ENCODE measurements at places on chromosomes 6 and 20.

GRCh38 chr20:37277253-37277593 lies 12.2 kb upstream of the MANBAL start:
- no peak for DNase-seq

GRCh38 chr6:87606199-87606598 lies 16.3 kb downstream of the ORC3 start:
- no peak for DNase-seq

DNA sequence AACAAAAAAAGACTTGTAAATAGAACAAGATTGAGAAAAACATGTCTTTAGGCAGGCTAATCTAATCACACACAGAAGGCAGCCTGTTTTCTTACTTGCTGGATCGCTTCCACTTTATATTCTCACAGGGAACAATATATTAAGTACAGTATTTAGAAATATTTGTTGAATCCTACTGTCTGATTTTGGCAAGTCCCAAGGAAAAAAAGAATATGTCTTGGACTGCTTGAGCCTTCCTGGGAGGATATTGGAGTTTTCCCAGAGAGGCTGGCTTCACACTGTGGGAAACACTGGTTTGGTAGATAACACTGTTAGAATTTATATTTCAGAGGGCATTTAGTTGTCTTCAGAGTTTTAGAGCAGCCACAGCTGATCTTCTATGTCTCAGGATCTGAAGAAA lies 229.7 kb downstream of the PRL start:
- no peak for DNase-seq

DNA sequence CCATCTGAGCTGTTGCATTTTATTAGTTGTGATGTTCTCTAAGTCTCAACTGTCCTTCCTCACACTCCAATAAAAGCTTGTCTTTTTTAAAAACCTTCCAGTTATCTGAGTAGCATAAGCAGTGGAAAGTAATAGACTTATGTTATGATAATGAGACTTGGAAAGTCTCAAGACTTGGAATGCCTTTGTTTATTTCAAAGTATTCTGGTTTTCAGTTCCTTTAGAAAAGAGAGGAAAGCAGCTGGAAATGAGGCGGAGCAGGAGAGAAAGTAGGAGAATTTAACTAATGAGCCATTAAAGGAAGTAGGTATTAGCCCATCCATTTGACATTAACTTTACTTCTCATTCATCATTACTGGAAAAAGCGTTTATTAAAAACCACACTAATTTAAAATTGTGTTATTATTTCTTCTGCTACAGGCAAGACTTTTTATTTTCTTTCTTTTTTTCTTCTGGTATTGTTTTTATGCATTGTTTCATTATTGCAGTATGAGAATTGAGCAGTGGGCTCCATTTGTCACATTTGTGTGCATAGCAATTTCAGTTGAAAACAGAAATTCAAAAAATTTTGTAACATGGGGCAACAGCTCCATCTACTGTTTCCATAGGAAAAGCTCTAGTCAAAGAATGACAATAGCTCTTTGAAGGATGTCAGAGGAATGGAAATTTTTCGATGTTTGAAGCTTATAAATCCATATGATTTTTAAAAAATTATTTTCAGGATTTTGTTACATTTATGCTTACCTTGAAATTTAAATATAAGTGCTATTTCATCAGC lies 194.8 kb downstream of the COL9A1 start:
- peak; percentile 5 for DNase-seq

DNA sequence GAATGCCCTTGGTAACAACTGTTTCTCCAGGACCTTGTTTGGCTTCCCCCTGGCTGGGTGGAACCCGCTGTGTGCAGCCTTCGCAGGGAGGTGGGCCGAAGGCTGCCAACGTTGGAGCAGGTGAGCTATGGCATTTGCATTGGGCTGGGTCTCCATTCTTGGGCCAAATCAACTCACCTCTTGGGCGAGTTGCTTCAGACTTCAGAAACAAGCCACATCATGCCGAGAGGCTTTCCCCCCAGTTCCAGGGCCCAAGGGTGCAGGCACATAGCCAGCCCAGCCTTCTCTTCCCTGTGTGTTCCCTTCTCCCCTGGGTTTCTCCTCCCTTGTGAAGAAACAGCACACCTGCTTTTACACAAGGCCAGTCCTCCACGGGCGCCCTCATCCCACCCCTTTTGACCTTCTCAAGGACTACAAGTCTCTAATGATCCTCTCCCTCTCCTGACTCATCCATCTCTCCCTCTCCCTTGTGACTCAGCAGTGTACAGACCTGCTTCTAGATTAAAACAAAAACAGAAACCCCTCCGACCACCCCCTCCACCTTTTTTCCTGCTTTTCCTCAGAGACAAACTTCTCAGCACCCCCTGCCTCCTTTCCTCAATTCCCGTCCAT lies 41.6 kb downstream of the FAM209B start:
- no peak for DNase-seq

- no peak for DNase-seq
These were observed 1.3 kb downstream of the SLCO4A1 start for GRCh38 chr20:62643521-62644043.

GRCh38 chr6:53154794-53155193 lies 6.2 kb upstream of the GCM1 start:
- no peak for DNase-seq

GRCh38 chr6:146914489-146915483 lies 289.4 kb upstream of the STXBP5 start:
- DNase-seq: no peak

GRCh38 chr6:36508532-36508931 lies 38.7 kb downstream of the STK38 start:
- DNase-seq: no peak
